ENCODE measurements at places on chromosomes 7 and 10.

DNA sequence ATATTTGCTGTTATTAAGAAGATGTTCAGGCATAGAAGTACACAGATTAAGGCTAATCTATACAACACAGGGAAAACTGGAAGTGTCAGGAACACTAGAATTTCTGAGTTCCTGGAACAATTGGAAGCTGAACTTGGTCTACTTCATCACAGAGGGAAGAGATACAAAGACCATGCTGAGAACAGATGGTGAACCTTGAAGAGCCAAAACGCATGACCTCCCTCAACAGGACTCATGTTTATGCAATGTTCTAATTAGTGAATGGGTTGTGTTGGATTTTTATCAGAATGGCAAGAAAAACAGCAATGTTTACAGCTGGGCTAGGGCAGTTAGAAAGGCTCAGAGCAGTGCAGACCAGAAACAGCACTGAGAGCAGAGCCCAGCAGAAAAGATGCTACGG is 94.9 kb downstream of the SFMBT2 start:
- DNase-seq = no peak

DNA sequence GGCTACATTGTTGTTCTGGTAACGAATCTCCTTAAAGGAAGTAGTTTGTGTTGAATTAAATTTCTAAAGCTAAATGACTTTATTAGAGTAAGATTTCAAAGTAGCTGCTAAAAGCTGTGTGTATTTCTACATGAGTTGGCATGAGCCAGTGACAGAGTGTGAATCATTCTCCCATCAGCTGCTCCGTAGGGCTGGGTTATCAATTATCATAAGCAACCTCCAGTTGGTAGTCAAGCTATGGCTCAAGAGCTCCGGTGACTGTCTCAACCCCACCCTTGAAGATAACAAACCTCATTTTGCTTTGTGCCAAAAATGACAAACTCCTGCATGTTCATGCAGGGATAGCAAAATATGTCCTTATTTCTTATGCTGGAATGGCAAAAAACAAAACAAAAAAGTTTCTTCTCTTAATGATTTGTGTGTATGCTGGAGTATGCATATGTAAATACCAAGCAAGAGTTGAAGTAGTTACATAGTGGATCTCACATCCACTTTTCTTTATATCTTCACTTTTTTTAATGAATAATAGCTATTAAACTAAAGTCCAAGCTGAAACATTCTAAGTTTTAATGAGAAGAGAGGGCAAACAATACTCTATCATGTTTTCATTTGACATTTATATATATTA is 249.4 kb downstream of the CACNA2D1 start:
- no peak for DNase-seq

DNA sequence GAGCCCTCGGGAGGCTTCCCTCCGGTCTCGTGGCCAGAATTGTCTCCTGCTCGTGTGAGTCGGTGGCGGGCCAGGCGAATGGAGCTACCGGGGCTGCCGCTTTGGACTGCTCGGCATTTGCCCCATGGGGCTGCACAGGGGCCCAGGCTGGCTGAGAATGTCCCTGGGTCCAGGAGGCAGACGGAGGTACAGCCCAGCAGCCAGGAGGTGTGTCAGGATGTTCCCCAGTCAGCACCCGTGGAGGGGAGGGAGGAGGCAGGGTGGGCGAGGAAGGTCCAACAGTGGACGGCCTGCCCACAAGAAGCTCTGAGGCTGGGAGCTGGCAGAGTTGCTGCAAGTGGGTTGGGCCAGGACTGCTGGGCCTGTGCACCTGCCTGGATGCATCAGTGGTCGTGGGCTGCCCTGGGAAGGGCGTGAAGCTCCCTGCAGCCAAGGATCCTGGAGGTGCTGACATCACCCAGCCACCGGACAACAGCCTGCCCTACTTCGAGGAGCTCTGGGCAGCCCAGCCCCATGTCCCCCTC is 46.4 kb downstream of the PDGFA start:
- no peak for DNase-seq

DNA sequence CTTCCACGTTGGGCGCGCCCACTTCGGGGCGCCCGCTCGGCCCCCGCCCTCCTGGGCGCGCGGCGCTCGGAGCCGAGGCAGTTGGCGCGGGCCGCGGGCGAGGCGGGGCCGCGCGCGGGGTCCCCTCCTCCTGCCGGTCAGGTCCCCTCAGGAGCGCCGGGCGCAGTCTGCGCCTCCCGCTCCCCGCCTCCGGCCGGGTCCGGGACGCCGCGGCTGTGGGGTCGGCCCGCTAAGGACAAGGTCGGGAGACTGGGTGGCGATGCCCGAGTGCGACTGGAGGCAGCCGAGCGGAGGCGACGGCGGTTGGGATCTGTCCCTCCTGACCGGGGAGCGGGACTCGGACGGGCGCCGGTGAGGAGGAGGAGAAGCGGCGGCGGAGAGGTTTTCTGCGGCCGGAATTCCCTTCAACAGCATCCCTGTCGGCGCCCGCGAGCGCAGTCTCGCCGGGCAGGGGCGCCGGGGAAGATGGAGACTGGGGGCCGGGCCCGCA is at the start of gene ATRNL1:
Gene ATRNL1, plus strand, starts transcription at position 80 of the 490 bp plus-strand sequence. Its CDS starts 386 bp downstream, at position 466.
- DNase-seq = no peak

DNA sequence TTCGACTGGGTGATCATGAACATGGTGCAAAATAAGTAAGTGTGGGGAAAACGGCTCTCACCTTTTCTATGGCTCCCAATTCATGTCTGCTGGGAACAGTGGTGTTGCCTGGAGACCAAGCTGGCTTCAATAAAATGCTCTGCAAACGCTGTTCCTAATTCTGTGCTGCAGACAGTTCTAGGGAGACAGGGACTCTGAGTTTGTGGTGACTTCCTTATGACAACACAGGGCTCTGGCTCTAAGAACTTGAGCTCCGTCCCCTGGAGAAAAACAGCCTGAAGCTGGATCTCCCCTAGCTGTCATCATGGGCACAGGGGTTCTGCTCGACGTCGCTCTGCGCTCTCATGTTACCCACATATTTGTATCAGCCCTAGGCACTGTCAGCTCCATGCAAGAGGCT is 61.0 kb upstream of the INSYN2A start:
- no peak for DNase-seq

GRCh38 chr10:25130906-25131305 is 43.9 kb upstream of the GPR158 start:
- DNase-seq = peak; percentile 50
